Heart right ventricle (tissue), 16 donors: ENCODE measurements at places on chromosomes 11 and 22. TPM values are rescaled to one million over a fixed set of nuclear protein-coding genes. Genes with fewer than 3 reads are reported as not detected.

Gene LRRC10B
- 0.59 TPM for polyA plus RNA-seq

Gene FOLH1
- polyA plus RNA-seq, result 0.15 TPM

Gene FAU
- 1,297 TPM for polyA plus RNA-seq

Gene ZBTB16
- 39.6 TPM for polyA plus RNA-seq

Gene PDGFB
- polyA plus RNA-seq, result 19.1 TPM

Gene C11orf97
- not detected for polyA plus RNA-seq

Gene TNNI2
- 0.71 TPM for polyA plus RNA-seq

Gene TTC36
- polyA plus RNA-seq, result not detected

Gene TUB
- polyA plus RNA-seq, result 2.4 TPM

Gene RAC2
- 1.4 TPM for polyA plus RNA-seq

Gene KRTAP5-8
- polyA plus RNA-seq, result not detected

DNA sequence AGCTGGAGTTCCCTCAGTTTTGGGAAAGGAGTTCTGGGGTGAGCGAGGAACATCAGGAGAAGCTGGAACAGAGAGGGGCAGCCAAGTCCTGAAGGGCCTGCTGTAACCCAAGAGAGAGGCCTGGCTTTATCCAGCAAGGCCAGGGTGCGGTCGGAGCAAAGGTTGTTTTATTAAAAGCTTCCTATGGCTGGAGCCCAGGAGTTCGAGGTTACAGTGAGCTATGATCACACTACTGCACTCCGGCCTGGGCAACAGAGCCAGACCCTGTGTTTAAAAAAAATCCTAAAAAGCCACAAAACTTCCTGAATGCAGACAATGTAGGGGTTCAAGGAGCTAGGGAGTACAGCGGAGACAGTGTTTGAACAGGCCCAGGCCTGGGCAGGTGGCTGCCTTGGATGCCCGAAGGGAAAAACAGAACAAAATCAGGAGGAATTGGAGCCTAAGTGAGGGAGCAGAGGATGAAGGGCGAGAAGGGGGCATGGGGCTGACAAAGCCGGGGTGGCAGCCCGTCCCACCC lies 22.2 kb upstream of the MALAT1 start:
- no peaks in the 10 kb centered on the region for H3K36me3 ChIP-seq
- H3K4me3 ChIP-seq, result peak overlapping the region; percentile 65
- H3K4me1 ChIP-seq, result peaks cover 51% of the 10 kb centered on the region
- no peaks in the 10 kb centered on the region for H3K27me3 ChIP-seq
- peak overlapping the region; percentile 100 for H3K27ac ChIP-seq
- DNase-seq, result no peak

- DNase-seq, result peak; percentile 18
- H3K27me3 ChIP-seq, result peaks cover 88% of the 10 kb centered on the region
- H3K4me3 ChIP-seq, result peak overlapping the region; percentile 64
Observed at GRCh38 chr22:45006964-45007390, 2.8 kb downstream of the PHF21B start.

- H3K4me3 ChIP-seq, result no peak overlapping the region
- peaks cover 3% of the 10 kb centered on the region for H3K36me3 ChIP-seq
- DNase-seq, result no peak
Observed at GRCh38 chr11:1303126-1303821, 6.2 kb downstream of the TOLLIP start.

GRCh38 chr11:118448294-118448693 lies 12.0 kb downstream of the KMT2A start:
- no peak overlapping the region for H3K27ac ChIP-seq
- no peak for DNase-seq
- H3K4me1 ChIP-seq, result no peaks in the 10 kb centered on the region
- no peak overlapping the region for H3K4me3 ChIP-seq
- H3K27me3 ChIP-seq, result no peaks in the 10 kb centered on the region

DNA sequence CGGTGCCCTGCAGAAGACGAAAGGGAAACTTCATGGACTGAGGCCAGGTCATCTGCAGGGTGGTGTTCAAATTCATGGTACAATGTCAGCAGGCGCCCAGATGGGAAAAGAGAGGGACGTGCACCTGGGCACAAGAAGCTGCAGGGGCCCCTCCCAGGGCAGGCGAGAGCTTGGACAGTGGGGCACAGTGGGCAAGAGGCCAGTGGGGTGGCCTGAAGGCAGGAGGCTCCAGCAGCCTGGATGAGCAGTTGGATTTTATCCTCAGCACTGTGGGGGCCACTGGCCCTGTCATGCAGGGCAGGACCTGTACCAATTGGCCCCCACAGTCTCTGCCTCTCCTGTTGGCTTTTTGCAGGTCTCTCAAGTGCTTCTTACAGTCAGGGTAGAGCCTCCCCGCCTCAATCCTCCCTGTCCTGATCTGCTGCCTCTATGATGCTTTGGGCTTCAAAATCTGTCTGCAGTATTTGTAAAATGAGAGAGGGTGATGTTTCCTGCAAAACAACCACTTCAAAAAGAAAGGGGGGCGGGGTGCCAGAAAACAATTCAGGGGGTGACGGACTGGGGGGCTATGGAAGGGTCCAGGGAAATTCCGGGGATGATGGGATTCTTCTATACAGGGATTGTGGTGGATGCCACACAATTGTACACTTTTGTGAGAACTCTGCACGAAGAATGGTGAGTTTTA lies 1.7 kb upstream of the BID start:
- no peaks in the 10 kb centered on the region for H3K36me3 ChIP-seq
- H3K4me3 ChIP-seq, result no peak overlapping the region
- H3K27ac ChIP-seq, result peak overlapping the region; percentile 57

GRCh38 chr22:47204002-47204979 lies 441.8 kb downstream of the TBC1D22A start:
- H3K27me3 ChIP-seq, result no peaks in the 10 kb centered on the region
- H3K27ac ChIP-seq, result no peak overlapping the region
- peaks cover 6% of the 10 kb centered on the region for H3K4me1 ChIP-seq
- no peaks in the 10 kb centered on the region for H3K36me3 ChIP-seq
- no peak for DNase-seq

DNA sequence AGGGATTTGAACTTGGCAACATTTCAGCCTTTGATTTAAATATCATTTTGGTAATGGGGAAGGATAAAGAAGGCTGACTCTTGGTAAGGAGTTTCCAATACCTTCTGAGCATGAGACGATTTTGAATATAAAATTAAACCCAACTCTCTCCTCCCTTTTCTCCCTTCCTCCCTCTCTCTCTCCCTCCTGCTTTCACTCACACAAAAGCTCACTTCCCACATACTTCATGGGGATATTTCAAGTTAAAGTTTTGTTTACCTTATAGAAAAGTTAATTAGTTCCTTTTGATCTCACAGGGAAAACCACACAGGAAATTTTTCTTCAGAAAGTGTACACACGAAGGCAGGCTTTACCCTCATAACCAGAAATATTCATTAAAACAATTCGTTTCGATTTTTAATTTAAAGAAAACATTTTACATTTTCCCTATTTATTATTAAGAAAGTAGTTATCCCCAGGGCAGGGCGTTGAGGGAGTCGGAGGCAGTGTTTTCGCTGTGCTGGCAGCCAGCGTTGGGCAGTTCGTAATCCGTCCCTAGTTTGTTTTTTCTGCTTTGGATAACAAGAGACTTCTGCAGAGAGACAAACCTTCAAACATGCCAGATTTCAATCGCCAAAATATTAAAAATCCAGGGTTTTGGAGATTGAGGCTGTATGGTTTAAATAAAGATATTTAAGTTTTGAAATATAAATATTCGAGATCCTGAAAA lies 25.3 kb upstream of the ALX4 start:
- peaks cover 58% of the 10 kb centered on the region for H3K27me3 ChIP-seq
- H3K27ac ChIP-seq, result no peak overlapping the region
- DNase-seq, result no peak
- H3K36me3 ChIP-seq, result no peaks in the 10 kb centered on the region

DNA sequence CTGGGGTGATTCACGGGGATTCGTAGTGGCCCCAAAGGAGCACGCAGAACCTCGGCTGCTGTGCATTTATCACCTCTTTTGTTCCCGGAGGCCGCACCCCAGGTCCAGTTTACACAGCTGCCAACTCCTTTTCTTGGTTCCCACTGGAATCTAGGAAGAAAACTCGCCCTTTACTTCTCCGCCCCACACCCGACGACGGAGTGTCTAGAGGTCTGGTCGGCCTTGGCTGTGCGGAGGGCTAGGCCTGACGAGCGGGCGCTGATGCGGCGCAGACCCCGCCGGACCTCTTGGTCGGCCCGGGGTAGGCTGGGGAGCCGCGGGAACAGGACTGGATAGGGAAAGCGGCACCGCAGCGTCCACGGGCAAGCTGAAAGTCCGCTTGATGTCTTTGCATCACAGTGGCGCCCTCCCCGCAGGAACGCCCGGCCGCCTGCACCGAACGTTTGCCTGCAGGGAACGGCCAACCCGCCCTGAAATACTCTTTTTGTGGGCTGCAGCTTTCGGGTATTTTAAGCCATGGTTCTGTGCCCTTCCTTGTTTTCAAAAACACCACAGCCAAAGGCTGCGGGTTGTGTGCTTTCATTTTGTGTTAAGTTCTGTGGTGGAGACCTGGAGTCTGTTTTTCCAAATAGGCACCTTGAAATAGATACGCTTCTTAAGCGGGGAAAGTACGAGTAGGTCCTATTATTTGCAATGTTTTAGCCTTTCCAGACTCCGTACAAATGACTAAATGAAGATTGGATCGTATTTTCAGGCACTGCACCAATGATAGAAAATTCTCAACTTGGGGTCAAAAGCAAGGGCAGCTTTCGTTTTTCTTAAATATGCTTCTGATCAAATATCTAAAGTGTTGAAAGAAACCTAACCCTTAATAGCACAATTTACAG lies 829 bp upstream of the ZBED5 start:
- DNase-seq, result peak; percentile 74
- peak overlapping the region; percentile 99 for H3K27ac ChIP-seq
- H3K4me3 ChIP-seq, result peak overlapping the region; percentile 70
- no peaks in the 10 kb centered on the region for H3K27me3 ChIP-seq

- no peak overlapping the region for H3K27ac ChIP-seq
- no peak overlapping the region for H3K4me3 ChIP-seq
- DNase-seq, result no peak
- H3K27me3 ChIP-seq, result no peaks in the 10 kb centered on the region
Observed at GRCh38 chr11:110098645-110099044, 5.5 kb downstream of the ZC3H12C start.

- peaks cover 43% of the 10 kb centered on the region for H3K4me1 ChIP-seq
- no peaks in the 10 kb centered on the region for H3K27me3 ChIP-seq
- no peaks in the 10 kb centered on the region for H3K36me3 ChIP-seq
- peak; percentile 85 for DNase-seq
Observed at GRCh38 chr11:2778630-2779498, 79.1 kb upstream of the KCNQ1OT1 start.

- H3K4me1 ChIP-seq, result peaks cover 15% of the 10 kb centered on the region
- no peak overlapping the region for H3K27ac ChIP-seq
Observed at GRCh38 chr11:64263021-64263946, 12.0 kb downstream of the PLCB3 start.

DNA sequence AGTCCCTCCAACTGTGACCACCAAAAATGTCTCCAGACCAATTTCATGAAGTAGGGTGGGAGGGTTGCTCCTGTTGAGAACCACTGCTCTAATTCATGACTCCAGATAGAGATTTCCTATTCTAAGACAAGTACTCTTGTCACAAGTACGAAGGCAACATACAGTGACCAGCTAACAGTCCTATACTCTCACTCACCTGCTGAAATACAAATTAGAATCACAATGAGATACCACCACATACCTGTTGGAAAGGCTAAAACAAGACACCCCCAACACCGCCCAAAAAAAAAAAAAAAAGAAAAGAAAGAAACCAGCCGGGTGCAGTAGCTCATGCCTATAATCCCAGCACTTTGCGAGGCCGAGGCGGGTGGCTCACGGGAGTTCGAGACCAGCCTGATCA lies 310.5 kb downstream of the SWAP70 start:
- no peak overlapping the region for H3K27ac ChIP-seq
- H3K4me1 ChIP-seq, result no peaks in the 10 kb centered on the region
- DNase-seq, result no peak
- H3K27me3 ChIP-seq, result no peaks in the 10 kb centered on the region
- no peaks in the 10 kb centered on the region for H3K36me3 ChIP-seq

DNA sequence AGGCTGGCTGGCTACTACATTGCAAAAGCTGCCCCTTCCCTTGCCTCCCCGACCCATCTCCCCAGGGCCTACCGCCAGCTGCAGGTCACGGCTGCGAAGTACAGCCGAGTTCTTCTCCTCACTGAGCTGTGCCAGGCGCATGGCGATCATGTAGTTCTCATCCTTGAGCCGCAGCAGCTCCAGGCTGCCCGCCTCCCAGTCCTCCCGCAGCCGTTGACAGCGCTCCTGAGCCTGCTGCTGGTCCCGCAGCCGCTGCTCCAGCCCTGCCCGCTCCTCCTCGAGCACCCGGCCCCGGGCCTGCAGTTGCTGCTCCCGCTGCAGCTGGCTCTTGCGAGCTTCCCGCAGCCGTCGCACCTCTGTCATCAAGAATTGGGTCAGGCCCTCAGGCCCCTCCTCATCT lies 3.3 kb downstream of the CARD10 start:
- no peak overlapping the region for H3K27ac ChIP-seq
- H3K4me3 ChIP-seq, result no peak overlapping the region
- peaks cover 9% of the 10 kb centered on the region for H3K27me3 ChIP-seq
- H3K4me1 ChIP-seq, result peaks cover 39% of the 10 kb centered on the region
- DNase-seq, result no peak

- DNase-seq, result no peak
- no peak overlapping the region for H3K4me3 ChIP-seq
- H3K4me1 ChIP-seq, result peaks cover 87% of the 10 kb centered on the region
- H3K27ac ChIP-seq, result no peak overlapping the region
Observed at GRCh38 chr11:1923201-1923956, 3.9 kb downstream of the TNNT3 start.

- no peaks in the 10 kb centered on the region for H3K27me3 ChIP-seq
- no peaks in the 10 kb centered on the region for H3K36me3 ChIP-seq
- DNase-seq, result peak; percentile 17
- H3K4me1 ChIP-seq, result peaks cover 9% of the 10 kb centered on the region
- H3K27ac ChIP-seq, result no peak overlapping the region
Observed at GRCh38 chr11:12552692-12553091, 121.5 kb upstream of the TEAD1 start.

DNA sequence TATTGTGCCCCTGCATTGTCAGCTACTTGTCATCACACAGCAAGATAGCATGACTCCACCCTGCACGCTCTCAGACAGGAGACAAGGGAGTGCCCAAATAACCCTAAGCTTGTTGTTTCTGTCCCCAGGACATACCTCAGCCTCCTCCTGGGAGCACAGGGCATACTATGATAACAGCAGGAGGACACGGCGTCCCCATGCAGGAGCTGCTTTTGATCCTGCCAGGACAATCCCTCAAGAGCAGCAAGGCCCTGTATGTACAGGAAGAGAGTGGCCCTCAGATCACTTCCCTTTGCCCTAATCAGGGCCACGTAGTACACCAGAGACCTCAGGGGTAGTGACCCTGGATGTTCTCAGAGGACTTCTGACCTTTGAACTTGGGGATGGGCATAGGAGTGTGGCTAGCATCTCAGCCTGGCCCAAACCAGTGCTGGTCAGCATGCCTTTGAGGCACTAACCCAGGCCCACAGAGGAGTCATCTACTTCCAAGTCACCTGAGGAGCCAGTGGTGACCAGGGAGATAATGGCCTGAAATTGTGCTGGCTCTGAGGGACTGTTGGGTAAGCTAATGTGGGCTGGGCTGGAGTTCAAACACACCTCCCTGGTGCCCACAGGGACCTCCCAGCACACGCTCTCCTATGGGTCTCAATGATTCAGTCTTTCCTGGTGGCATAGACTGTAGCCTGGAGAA lies 9.2 kb downstream of the APOA4 start:
- no peak for DNase-seq
- H3K27ac ChIP-seq, result no peak overlapping the region
- no peaks in the 10 kb centered on the region for H3K4me1 ChIP-seq
- H3K36me3 ChIP-seq, result no peaks in the 10 kb centered on the region
- H3K27me3 ChIP-seq, result no peaks in the 10 kb centered on the region
